ENCODE measurements at places on chromosomes 13 and 19.

- DNase-seq, result no peak
These were observed 41.4 kb upstream of the GPI start for GRCh38 chr19:34323433-34324204.

DNA sequence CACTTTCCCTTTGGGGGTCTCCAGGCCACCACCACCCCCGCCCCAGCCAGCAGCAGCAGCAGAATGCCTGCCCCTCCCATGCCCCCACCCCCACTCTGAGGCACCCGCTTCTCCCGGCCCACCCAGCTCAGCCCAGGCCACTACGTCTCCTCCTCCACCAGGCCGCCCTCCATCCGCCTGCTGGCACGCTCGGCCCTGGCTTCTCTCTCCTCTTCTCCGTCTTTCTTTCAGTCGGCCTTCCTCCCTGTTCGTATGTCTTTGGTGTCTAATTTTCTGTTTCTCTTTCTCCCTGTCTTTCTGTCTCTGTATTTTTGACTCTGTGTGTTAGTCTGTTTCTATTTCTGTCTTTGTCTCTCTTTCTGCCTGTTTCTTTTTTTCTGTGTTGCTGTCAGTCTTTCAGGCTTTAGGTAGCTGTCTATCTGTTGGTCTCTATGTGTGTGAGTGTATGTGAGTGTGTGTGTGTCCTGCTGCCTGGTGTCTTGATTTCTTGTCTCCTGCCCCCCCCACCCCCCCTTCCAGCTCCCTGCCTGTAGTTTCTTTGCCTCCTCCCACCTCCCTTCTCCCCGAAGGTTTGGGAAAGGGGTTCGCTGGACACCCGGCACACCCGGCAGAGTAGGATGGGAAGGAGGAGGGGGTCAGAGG, at the start of gene LGI4:
Gene LGI4, minus strand, starts transcription at position 459 of the 642 bp plus-strand sequence. Its CDS starts 379 bp downstream, at position 80.
- DNase-seq, result no peak

- DNase-seq, result no peak
These were observed 9.2 kb downstream of the PARP4 start for GRCh38 chr13:24503379-24503696.

DNA sequence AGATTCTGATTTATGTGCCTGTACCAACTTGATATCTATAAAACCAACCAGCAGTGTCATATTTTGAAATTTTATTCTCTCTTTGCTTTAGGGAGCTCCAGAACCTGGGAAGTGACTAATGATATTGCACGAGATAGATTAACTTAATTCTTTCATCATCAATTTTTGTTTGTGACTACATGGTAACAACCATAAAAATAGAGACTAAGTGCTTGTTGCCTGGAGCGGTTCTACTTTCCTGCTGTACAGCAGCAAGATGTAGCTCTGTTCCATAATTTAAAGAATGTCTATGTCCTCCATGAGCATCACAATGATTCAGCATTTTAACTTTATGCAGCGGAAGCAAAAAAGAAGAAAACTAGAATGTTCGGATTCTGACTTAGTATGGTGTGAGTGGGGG, 275.6 kb downstream of the KLF5 start:
- no peak for DNase-seq
